CD8-positive, alpha-beta memory T cell (primary cell): ENCODE measurements at places on chromosomes 2 and 18. TPM values are rescaled to one million over a fixed set of nuclear protein-coding genes. Genes with fewer than 3 reads are reported as not detected.

TTC39C gene
- 59.5 TPM for total RNA-seq

DNA sequence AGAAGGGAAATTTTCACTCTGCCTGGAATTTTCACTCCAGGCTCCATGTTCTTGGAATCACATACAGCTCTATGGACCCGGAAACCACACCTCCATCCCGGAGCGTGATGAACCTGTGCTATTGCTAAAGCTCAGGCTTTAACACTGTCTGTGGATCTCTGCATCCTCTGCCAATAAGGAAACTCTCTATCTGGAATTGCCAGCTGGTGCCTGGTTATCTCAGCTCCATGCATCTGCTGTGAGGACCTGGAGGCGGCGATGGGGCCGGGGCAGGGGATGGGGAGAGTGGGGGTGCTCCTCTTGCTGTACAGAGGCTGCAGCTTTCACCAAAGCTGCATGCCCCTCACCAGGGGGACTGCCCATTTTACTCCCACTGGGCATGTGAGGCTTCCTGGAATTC is 754.0 kb upstream of the SOX11 start:
- no peak for DNase-seq

CHST9 gene
- not detected for total RNA-seq

REEP1 gene
- total RNA-seq = 0.20 TPM

FABP1 gene
- not detected for total RNA-seq
